Activated gamma-delta T cell (primary cell): ENCODE measurements at places on chromosomes 5 and 9.

- DNase-seq = no peak
Measured at GRCh38 chr9:107294756-107295155, 11.7 kb downstream of the RAD23B start.

- DNase-seq = no peak
Measured at GRCh38 chr5:149019679-149020078, 43.2 kb downstream of the SH3TC2 start.

- no peak for DNase-seq
Measured at GRCh38 chr5:135738564-135738875, 95.9 kb upstream of the SLC25A48 start.

- DNase-seq = no peak
Measured at GRCh38 chr5:132222649-132223038, 5.0 kb downstream of the P4HA2 start.

DNA sequence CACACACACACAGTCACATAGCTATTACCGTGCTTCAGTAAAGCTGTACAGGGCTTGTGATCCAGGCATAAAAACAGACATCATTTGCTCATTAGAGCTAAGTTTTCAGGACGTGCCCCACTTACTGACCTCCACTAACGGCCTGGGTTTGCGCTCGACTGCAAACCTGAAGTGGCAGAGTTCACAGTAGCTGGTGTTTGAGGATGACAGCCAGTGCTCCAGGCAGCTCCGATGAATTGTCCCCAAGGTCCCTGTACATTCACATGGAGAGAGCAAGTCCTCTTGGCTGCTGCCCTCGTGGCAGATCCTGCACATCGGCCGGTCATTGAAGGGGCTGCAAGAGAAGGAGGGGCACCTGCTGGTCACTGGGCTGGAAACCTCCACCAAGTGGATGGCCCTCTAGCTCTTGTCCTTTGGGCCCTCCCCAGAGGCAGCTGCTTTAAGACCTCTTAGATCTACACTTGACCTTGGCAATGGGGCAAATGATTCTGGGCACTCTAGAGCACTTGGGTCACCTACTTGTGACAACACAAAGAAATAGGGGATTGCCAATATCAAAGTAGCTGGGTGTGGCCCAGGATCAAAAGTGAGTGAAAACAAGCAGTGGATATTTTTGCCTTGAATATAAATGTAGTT is 115.4 kb downstream of the MARCHF3 start:
- no peak for DNase-seq

GRCh38 chr5:157611571-157612476 is 36.2 kb upstream of the ADAM19 start:
- no peak for DNase-seq

DNA sequence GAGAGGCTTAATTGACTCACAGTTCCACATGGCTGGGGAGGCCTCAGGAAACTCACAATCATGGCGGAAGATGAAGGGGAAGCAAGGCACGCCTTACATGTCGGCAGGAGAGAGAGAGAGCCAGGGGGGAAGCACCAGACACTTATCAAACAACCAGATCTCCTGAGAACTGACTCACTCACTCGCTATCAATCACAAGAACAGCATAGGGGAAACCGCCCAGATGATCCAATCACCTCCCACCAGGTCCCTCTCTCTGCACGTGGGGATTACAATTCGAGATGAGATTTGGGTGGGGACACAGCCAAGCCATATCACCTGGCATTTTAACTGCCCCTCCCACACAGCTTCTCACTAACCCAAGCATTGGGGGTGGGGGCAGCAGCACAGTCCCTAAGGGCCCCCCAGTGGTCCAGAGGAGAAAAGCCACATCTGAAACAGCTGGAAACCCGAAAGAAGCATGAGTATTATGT is 76.1 kb upstream of the ASS1 start:
- DNase-seq = no peak

GRCh38 chr5:14109041-14109747 is 33.9 kb upstream of the TRIO start:
- no peak for DNase-seq

GRCh38 chr5:125411071-125411743 is 664.8 kb upstream of the ZNF608 start:
- DNase-seq = no peak

DNA sequence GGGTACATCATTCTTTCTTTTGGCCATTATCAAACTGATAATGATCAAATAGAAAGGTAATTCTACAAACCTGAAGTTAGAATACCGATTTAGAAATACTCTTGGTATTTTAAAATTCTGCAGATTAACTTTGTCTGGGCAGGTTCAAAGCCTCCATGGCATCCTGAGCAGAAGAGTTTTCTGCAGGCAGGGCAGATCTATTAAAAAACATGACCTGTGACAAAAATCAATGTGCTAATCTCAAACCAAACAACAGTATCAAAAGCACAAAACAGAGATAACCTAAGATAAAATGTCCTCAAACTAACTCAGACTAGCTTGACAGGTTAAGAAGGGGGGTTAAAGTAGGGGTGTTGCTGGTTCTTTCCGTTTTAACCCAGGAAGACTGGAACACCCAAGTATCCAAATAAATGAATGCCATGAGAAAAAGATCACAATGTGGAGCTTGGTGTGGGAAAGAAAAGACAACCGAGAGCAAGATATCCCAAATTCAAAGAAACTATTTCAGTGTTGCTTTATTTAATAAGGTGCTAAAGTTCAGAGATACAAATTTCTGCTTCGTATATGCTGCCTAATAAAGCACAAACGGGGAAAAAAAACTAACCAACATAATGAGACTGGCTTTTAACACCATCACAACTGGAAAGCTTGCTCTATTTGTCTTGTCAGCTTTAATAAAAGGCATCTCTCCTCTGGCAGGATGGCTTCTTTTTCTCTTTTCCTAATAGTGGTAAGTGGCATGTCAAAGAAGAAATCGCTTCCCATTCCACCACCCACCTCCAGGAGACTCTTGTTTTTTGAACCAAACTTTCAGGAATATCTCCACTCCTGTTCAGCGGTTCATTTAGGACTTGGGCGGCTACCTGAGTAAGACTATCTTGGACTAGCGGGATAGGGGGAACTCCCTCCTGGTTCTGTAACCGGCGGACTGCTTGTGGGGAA is 2.3 kb downstream of the EFNA5 start:
- DNase-seq = no peak

DNA sequence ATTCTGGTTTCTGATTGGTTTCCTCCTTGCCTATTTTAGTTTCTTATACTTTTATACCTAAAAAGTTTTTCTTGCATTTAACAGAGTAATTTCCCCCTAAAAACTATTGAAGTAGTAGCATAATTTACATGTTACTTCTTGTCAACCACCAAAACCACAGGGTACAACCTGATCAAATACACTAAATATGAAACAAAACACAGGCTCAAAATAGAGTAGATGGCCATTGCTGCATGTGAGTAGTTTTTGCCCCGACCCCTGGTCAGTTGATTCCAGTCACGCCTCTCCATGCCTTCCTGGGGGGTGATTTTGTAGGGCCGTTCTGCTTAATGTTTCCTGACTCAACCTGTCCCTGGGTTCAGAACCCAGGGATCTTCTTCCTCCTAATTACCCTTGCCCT is 101.8 kb downstream of the TLE4 start:
- DNase-seq = no peak

- DNase-seq = no peak
Measured at GRCh38 chr5:84725946-84726570, 341.4 kb upstream of the EDIL3 start.

DNA sequence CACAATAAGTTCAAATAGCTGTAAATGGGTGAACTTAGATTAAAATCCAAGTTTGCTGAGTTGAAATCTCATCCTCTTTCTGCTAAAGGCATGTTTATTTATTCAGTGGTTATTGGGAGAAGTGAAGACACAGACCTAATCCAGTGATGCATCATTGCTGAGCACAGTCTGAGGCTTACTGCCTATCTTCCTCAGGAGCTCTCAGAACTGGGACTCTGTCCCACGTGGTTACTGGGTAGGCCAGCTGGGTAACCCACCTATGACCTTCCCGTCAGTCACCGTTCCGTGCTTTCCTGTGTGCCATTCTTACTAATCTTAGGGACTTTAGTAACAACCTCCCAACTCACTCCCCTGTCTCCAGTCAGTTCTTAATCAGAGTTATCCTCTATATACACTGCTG is 226.8 kb upstream of the ATP10B start:
- DNase-seq = no peak

GRCh38 chr5:121969660-121970295 is 8.0 kb downstream of the SRFBP1 start:
- no peak for DNase-seq

- no peak for DNase-seq
Measured at GRCh38 chr5:80763211-80763610, 108.4 kb upstream of the DHFR start.

GRCh38 chr5:138956801-138957200 is 81.7 kb upstream of the LRRTM2 start:
- no peak for DNase-seq

DNA sequence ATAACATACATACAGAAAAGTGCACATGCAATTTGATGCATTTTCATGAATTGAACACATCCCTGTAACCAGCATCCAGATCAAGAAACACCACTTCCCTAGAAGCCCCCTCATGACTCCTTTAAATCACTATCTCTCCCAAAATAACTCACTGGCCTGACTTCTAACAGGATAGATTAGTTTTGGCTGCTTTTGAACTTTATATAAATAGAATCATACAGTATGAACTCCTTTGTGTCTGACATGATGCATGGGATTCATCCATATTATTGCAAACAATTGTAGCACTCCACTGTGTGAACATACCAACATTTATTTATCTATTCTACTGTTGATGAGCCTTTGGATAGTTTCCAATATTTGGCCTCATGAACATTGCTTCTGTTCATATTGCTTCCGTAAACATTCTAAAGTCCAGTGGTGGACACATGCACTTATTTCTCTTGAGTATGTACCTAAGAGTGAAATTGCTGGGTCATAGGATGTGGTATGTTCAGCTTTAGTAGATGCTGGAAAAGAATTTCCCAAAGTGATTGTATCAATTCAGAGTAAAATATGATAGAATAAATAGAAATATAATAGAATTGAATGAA is 148.7 kb upstream of the GDNF start:
- no peak for DNase-seq

DNA sequence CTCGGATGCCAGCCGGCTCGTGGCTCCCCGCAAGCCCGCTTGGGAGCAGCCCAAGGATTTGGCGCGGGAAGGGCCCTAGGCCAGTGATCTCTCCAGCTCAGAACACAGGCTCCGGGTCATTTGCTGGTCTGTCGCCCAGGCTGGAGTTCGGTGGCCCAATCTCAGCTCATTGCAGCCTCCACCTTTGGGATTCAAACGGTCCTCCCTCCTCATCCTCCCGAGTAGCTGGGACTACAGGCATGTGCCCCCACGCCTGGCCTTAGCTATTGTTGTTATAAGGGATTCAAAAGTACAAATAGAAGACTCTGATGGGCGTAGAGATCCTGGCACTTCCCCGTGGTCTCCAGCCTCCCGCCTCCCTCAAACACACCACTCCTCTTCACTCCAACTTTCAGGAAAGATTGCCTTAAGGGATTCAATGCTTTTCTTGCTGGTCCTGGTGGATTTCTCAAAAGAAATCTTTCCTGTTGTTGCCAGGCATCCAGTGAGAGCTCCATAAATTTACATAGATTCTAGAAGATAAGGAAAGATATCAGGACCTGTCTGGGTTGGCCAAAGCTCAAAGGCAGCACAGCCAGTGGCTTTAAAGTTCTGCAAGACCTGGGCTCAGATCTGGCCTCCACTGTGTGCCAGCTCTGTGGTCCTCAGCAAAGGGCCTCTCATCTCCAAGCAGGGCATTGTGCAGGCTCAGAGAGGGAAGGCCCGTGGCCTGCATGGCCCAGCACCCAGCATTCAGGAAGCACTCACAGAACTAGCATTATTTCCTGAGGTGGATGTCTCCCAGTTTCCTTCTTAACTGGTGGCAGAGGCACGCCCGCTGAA is 1.0 kb downstream of the AIF1L start:
- DNase-seq = no peak

- no peak for DNase-seq
Measured at GRCh38 chr5:116764941-116765340, 190.3 kb upstream of the SEMA6A start.

- DNase-seq = no peak
Measured at GRCh38 chr9:83355729-83356151, 182.5 kb downstream of the FRMD3 start.

DNA sequence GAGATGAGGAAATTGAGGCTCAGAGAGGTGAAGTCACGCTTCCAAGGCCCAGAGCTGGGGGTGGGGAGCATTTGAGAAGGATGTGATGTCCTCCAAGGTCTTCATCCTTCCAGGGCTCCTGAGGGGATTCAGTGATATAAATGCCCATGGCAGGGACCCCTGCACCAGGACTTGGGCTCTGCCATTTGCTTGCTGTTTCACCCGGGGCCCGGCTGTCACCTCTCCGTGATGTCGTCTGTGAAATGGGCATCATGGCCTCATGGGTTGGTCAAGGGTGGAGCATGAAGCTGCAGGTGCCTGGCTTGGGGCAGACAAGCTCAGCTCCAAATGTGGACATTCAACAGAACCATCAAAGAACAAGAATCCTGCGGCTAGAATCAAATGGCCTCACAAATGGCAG is 253.1 kb downstream of the PBX3 start:
- no peak for DNase-seq

DNA sequence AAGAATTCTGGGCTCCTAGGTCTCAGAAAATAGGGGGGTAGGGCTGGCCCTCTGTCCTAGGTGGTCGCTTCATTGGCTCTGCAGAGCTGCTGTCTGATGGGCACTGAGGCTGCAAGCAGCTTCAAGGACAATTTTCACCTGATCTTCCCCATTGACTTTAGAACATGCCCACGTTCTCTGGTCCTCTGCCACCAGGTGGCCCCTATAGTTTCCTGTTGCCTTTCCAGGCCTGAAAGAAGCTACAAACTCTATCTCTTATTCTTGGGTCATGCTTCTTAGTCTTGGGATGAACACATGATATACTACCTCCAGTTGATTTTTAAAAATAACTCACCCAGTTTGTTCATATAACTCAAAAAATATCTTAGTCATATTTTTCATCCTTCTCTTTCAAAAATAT is 26.3 kb downstream of the SPZ1 start:
- DNase-seq = no peak

DNA sequence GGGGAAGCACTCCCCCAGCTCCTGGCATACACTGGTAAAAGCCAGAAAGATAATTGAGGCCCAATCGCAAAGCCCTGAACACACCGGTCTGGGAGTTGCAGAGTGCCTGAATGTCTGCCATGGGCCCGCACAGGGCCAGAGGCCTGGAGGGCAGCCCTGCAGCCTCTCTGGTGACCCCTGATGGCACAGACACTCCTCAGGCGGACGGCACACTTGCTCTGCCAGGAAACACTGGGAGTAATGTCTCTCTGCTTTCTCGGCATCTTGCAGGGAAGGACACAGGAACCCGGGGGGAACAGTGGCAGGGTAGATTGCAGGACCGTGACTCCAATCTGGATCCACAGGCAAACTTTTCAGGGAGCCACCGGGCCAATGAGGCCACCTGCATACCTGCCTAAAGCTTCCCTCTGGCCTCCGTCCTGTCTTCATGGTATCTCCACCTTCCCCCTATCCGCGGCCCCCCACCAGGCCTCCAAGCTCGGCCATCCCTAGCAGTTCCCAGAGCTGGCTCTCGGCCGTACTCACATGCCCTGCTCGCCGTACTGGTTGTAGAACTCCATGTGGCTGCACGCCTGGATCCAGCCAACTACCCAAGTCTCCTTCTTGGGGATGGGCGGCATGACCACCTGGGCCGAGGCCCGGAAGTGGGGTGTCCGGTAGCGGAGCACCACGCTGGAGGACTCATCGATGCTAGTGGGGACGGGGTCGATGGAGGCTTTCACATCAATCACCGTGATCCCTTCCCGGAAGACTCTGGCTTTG is 797 bp downstream of the FAM78A start:
- no peak for DNase-seq
